ENCODE measurements at places on chromosomes 1 and 21.

GRCh38 chr1:153698020-153698922 is 19.8 kb downstream of the NPR1 start:
- DNase-seq = no peak

DNA sequence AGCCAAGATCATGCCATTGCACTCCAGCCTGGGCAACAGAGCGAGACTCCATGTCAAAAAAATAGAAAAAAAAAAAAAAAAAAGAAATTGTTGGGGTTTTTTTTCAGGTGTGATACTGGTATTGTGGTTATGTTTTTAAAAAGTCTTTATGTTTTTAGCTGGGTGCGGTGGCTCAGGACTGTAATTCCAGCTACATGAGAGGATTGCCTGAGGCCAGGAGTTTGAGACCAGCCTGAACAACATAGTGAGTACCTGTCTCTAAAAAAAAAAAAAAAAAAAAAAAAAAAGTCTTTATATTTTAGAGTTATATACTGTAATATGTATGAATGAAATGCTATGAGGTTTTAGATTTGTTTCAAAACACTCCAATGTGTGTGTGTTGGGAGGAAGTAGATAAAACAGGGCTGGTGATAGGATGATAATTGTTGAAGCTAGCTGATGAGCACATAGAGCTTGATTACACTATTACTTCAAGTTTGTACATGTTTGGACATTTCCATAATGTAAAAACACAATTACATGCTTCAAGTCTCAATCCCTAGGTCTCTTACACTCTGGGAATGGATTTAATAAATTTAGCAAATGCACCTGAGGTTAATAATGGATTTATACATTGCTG is 30.2 kb upstream of the ATP5PO start:
- no peak for DNase-seq

DNA sequence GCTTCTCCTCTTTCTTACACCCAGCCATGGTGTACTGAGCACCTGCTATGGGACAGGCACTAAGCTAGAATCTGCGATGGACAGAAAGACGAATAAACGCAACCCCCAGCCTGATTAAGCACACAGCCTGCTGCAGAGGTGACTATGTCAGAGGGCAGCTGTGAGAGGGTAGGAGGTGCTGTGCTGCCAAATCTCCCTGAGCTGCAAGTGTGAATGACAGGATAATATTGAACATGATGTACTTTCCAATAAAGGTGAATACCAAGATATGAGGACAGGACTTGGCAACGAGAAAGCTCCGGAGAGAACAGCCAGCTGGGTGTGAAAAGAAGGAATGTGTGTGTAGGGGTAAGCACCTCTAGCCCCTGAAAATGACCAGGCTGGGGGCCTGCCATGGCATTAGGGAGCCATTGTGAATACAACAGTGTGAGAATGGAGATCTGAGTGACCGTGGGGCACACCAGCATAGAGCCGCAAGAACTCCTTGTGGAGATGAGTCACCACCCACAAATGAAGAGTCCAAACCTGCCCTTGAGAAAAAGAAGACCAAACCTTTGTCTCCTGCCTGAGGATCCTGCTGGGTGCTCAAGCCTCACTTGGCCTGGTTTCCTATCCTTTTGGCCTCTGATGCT is 83.0 kb upstream of the ATF3 start:
- no peak for DNase-seq

DNA sequence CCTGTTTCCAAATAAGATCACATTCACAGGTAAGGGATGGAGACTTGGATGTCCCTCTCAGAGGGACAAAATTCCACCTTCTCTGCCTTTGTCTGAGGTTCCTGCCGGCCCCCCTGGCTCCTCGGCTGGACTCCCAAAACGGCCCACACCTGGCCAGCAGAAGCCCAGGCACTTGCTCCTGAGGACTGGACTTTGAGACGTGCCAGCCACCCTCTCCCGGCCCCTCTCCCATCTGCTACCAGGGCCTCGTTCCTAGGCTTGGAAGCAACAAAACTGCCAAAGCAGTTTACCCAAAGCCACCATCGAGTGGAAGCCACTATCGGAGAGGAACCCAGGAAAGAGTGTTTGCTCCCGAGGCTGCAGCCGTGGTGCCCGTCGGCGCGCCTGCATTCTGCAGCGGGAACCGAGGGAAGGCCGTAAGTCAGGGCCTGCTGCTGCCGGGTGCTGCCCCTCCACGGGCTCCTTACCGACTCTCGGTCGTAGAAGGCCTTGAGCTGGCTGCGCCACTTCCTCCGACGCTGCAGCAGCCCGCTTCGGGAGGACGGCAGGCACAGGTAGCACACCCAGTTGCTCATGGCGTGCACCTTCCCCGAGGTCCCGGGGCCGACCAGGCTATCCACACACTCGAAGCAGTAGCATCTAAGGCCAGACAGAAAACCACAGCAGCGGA is 3.5 kb downstream of the DNMT3L start:
- DNase-seq = no peak

DNA sequence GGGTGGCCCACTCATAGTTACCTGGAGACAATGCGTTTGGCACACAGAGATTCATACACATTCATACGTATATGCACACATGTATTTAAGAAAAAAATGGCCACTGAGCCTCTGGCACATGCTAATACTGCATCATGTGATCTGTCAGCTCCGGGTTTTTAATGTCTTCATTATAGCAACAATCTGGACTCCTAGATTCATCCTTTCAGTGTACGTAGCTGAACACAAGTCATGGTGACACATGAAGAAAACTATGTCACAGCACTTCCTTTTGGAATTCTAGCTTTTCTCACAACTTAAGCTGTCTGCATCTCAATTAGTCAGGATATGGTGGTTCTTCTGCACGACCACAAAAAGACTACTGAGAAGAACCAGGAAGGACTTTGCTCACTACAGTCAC is 24.7 kb downstream of the HSF2BP start:
- no peak for DNase-seq

GRCh38 chr1:118989006-118989815 is 1.1 kb upstream of the TBX15 start:
- no peak for DNase-seq

GRCh38 chr1:961132-961669 is 817 bp downstream of the KLHL17 start:
- no peak for DNase-seq

DNA sequence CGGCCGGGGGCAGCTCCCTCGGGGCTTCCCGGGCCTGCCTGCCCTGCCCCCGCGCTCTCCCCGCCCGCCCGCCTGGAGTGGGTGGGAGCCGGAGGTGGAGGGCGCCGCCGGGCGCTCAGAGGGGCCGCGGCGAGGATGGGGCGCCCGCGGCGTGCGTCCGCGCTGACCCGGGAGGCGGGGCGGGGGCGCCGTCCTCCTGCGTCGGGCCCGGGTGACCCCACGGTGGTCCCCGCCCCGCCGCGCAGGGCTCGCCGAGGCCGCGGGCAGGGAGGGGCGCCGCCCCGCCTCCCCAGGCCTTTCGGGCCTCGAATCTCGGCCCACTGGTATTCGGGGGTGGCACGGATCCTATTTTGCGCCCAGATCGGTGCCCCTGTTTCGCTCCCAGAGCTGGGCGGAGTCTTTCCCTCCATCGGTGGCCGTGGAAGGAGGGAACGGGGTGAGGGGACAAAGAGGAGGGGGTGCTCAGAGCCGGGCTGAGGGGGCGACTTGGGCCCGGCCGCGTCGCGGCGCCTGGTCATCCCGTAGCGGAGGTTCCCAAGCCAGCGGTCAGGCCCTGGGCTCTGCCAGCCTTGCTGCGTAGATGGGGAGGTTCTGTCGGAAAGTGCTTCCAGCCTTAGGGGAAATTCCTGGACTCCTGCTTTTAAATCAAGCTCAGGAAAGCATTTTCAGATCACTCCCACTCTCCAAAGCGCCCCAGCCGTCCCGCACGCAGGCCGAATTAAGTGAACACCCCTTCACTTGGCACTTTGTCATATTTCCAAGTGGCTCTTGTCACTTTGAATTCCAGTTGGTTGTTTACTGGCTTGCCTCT is 545 bp downstream of the PATJ start:
- DNase-seq = no peak

DNA sequence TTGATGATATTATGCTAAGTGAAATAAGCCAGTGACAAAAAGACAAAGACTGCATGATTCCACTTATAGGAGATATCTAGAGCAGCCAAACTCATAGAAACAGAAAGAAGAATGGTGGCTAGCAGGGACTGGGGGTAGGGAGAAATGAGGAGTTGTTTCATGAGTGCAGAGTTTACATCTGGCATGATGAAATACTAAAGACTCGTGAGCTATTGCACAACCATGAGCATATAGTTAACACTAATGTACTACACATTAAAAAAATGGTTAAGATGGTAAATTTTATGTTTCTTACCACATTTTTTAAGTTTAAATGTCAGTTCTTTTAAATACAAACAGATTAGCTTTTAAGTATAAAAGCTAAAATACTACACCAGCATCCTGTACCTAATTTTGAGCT is 57.8 kb downstream of the ESRRG start:
- DNase-seq = no peak

GRCh38 chr1:113073479-113073950 is 517 bp downstream of the LRIG2 start:
- DNase-seq = no peak

DNA sequence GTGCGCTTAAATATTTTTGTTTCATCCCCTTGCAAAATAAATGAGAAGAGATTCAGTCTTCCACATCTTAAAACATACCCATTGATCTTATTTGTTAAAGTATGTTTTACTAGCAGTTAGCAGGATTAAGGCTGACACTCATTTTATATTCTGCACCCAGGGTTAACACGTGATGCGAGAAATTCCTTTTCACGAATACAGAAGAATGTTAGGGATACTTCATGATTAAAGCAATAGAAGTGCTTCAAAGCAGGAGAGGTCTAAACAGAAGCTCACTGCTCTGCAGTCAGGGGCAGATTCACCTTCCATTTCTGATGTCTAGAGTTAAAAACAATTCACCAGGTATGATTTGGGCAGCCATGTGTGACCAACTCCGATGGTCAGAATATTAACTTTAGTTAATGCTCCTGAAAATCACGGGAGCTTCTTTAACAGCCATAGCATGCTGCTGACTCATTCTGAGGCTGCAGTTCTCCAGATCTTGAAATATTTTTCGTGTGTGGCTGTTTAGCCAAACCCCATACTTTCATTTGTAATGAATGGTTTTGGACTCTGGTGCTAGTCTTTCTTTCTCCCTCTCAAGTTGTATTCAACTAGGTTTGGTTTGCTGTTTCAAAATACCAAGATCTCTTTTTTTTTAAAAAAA is 19.7 kb downstream of the BCAR3 start:
- no peak for DNase-seq

GRCh38 chr21:42261829-42262200 is 42.9 kb downstream of the ABCG1 start:
- DNase-seq = no peak

DNA sequence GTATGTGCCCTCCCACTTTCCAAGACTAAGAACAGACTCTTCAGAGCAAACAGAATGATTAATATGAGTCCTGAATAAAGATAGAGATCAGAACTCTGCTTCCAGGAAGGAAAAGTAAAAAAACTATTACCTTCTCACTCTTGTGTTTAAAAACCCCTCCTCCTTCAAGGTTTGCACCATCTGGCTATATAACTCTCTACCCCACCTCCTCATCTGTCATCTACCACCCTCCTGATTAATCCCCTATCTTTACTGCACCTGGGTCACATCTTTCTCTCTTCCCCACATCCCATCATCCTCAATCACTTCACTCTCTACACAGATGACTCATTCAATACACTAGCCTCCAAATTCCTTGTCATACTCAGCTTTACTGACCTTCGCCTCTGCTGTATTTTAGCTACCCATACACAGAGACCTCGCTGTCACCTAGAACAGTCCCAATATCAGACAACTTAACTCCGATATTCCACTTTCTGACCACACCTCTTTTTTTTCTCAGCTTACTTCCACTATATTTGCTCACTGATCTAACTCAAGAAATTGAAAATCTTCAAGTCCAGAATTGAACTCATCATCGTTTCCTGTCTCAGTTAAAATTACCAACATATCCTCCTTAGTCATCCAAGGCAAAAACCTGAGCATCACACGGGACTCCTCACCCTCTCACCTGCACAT is 3.7 kb downstream of the SCMH1 start:
- no peak for DNase-seq

DNA sequence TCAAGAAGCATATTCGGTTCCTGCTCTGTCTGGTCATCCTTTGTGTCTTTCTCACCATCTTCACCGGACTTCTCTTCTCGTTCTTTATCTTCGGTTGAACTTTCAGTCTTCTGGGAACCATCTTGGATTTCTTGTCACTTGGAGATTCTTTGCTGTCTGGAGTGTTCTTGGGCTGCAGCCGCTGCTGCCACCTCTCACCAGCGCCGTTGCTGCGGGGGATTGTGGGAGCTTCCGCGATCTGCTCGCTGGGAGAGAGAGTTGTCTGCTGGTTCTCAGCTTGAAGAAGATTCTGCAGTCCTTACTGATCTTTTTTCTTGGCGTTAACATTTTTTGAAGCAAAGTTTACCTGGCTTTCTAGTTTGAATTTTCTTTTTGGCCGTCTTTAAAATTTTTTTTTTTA is 1165.2 kb upstream of the PRMT6 start:
- no peak for DNase-seq

- no peak for DNase-seq
These were observed 5.2 kb downstream of the KRTAP10-8 start for GRCh38 chr21:44617071-44617501.

DNA sequence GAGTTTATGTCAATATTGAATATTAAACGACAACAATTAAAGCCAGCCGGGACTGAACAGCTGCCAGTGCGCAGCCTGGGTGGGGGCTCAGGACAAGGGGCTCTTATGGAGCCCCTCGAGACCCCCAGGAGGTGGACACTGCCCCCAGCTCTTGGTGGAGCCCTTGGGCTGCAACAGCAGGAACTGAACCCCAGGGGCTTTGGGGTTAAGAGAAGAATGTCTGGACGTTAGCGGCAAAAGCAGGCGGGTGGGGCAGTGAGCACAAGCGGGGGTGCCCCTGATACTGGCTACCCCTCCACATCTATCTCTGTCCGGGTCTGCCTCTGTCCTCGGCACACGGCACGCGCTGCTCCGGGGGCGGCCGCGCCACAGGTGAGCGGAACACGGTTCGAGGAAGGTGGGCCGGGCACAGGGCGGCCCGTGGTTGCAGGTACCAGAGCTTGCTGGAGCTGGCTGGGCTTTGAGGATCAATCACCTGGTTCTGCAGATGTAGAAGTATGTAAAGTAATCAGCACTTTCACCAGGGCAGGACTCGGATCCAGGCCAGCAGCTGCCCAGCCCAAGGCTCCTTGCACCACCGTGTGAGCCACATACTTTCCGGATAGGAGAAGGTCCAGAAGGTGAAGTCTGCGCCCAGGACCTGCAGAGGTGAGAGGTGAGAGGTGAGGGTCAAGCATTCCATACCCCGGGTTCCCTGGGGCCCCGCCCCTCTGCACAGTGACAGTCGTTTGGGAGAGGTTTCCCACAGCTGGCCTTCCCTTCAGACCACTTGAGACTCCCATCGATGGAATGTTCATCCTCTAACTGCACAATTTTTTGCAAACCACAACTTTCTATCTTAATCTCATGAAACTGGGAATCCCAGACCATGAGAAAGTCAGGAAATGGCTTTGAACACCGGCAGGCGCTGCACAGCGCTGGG is 12.4 kb upstream of the POFUT2 start:
- no peak for DNase-seq

DNA sequence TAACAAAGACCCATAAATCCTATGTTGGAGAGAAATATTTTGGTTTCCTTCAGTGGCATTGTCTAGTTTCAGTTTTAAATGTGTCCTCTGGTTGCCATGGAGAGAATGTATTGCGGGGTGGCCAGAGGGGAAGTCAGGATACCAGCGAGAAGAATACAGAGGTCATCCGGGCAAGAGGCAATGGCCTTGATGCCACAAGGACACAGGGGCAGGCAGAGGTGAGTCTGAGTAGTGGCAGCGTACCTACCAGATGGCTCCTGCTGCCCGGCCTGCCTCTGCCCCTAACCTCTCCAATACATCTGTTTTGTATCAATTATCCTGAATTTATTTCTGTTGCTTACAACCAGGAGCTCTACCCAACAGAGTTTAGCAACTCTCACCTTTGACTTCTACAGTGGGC is 14.9 kb downstream of the KLHDC7A start:
- no peak for DNase-seq

Data from T-helper 2 cell treated with Interferon-gamma antibody and Interleukin-4, amounts not matched to agents 5 μg/mL and 100 μg/mL, for 36 hours (primary cell).